ENCODE measurements at places on chromosomes 6 and 20.

DNA sequence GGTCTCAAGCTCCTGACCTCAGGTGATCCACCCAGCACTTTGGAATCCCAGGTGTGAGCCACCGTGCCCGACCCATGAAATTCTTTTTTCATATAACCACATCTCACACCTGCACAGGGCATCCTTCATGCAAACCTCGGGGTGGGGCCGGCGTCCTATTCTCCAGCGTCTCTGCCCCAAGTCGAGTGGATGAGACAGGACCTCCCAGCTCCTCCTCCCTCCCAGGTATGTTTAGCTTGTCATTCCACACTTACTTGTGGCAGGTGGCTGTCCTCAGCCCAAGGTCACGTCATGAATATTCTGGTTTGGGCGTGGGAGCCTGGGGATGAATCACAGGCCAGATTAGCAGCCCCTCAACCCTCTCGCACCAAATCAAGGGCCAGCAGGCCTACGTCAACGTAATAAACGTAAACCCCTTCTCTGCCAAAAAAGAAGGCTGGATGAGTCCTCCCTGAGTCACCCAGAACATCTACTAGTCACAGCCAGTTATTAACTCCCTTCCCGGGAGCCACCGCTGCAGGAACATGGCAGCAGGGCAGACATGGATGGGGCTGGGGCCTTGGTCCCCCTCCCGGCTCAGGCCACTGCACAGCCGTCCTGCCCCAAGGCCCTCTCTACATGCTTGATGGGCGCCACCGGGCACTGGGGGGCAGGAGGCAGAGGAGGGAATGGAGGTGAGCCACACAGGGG lies 91.7 kb downstream of the YTHDF1 start:
- DNase-seq, result no peak

- DNase-seq, result no peak
These were observed 208.1 kb downstream of the UTRN start for GRCh38 chr6:144493035-144493910.

- no peak for DNase-seq
These were observed 115.9 kb upstream of the NRSN1 start for GRCh38 chr6:24010133-24010532.

DNA sequence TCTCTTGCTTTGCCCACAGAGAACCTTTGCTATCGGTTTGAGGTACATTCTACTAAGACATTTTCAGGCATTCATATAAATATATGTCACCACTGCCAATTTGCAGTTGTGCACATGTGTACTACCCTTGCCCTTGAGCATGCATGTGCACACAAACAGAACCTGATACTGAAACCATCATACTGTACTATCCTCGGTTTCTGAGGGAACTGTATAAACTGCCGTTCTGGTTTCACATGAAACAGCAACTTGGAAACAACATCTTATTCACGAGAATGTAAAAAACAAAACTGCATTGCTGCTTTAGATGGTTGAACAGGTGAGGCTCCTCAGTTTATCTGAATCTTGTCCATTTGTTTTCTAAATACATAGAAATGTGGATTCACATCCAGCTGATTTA lies 151.2 kb upstream of the TMEM170B start:
- no peak for DNase-seq
